ENCODE measurements at places on chromosomes 11 and 22.

DNA sequence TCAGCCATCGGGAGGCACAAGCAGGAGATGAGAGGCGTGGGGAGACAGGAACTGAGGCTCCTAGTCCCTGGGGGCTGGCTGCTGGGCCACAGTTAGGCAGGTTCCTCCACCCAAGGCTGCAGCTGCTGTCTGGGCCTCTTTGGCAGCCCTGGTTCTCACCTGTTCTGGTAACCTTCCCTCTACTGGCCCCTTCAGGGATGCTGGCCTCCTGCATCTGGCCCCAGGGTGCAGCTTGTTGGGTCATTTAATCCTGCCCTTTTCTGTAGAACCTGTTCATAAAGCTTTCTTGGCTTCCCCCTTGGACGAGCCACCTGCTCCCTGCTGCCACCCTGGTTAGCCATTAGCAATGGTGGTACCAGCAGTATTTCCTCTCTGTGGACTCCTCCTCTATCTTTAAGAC is 5.5 kb downstream of the USH1C start:
- no peak for DNase-seq

- no peak for DNase-seq
Measured at GRCh38 chr11:112564228-112564955, 303.7 kb upstream of the PLET1 start.

- no peak for DNase-seq
Measured at GRCh38 chr22:27628341-27628740, 173.2 kb downstream of the MN1 start.

- no peak for DNase-seq
Measured at GRCh38 chr11:85712953-85713352, 27.0 kb upstream of the CCDC89 start.

DNA sequence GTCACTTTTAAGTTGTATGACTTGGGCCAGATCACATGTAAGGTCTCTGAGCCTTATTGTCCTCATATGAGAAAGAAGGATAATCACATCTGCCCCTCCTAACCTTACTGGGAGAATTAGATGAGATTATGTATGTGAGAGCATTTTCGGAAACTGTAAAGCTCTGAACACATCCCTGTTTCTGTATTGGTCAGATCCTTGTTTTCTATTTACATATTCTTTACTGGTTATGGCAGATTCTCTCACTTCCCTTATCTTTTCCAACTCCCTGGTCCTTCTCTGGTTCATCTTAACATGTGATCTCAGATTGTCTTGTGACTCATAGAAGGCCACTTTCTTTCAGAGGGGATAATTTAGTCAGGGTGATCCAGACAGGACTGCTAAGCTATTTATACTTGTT is 41.8 kb downstream of the CCDC81 start:
- no peak for DNase-seq

DNA sequence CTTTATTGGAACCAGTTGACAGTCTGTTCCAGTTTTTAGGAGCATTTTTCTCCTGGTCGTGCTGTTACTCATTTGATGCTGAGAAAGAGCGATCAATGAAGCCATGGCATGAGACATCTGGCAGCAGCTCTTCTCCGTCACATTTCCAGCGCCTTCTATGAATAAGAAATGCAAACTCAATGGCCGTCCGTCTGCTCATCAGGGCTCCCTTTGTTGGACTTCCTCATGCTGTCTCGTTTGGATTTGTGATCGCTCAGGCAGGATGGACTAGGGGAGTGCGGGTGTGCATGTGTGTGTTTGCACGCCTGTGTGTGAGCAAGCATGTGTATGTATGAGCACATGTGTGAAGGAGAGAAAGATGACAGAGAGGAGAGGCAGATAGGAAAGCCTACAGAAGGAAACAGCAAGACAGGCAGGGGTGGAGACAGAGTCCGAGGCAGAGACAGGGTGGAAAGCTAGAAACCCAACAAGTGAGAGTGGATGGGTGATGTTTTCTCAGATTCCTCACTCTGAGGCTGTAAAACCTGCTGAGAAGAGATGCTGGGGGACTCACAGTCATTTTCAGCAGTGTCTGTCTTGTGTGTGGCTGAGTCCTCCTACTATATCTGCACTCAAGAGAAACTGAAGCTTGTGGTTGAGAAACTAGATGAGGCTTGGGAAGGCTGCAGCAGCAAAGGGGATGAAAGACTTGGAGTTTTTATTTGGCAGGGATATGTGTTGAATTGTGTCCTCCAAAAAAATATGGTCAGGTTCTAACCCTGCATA is 56.0 kb upstream of the CLMP start:
- no peak for DNase-seq

DNA sequence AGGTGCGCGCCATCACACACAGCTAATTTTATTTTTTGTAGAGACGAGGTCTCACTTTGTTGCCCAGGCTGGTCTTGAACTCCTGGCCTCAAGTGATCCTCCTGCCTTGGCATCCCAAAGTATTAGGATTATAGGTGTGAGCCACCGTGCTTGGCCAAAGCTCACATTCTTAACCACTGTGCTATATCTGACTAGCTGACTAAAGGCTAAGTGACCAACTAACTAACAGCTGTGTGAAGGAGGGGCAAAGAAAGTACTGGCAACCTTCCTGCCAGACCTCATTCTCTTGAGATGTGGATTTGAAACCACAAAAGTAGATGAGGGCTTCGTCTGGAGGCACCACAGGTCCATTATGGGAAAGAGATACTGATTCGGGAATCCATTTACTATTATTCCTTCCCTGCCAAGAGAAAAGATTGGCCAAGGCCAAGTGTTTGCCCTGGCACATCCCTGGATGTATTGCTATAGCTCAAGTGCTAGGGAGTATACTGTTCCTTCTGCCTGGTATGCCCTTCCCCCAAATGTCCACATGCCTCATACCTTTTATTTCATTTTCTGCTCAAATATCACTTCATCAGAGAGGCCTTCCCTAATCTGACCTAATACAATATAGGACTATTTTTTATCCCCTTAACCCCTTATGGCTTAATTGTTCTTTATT is 52.7 kb upstream of the RRM1 start:
- no peak for DNase-seq

GRCh38 chr22:47591016-47591415 is 828.6 kb downstream of the TBC1D22A start:
- no peak for DNase-seq

- DNase-seq: no peak
Measured at GRCh38 chr11:111776398-111777093, 10.4 kb upstream of the PPP2R1B start.

- DNase-seq: no peak
Measured at GRCh38 chr11:118398791-118399559, 2.4 kb upstream of the ATP5MG start.
